Gastroesophageal sphincter (tissue), 4 donors: ENCODE measurements at places on chromosomes 2 and 18. TPM values are rescaled to one million over a fixed set of nuclear protein-coding genes. Genes with fewer than 3 reads are reported as not detected.
A peak's percentile ranks its signal among the peaks of the same experiment; 100 is the strongest.

- no peak for ATAC-seq
These were observed 36.5 kb downstream of the ST3GAL5 start for GRCh38 chr2:85852152-85852840.

DNA sequence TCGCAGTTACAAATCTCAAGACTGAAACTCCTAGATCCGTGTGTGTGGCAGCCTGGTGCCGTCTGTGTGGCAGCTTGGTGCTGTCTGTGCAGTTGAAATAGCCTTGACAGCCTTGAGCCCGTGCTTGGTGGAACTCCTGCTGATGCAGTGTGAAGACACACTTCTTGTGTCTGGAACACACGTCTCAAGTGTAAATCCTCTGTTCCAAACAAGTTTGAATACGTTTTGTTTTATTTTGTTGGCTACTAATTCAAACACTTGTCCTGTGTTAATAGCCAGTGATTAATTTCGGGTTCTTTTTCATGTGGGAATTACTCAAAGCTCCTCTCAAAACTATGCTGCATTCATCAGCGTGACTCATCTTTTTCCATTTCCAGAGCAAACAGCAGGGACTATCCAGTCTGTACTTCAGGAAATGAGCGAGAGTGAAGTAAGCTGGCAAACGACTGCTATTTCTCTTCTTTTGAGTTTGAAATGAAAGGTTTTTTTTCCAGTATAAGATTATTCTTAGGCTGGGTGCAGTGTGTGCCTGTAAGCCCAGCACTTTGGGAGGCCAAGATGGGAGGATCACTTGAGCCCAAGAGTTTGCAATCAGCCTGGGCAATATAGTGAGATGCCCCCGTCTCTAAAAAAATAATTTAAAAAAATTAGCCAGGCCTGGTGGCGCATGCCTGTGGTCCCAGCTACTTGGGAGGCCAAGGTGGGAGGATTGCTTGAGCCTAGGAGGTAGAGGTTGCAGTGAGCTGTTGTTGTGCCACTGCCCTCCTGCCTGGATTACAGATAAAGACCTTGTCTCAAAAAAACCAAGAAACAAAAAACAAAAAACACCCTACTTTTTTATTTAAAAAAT is 152.9 kb downstream of the SPP2 start:
- ATAC-seq = peak; percentile 76

The ACVR1C gene
- 1.2 TPM for total RNA-seq

The CFAP65 gene
- total RNA-seq = not detected
